ENCODE measurements at places on chromosomes 16 and 17.

- no peak for DNase-seq
Measured at GRCh38 chr16:12677502-12677901, 126.2 kb downstream of the CPPED1 start.

GRCh38 chr16:54627616-54628015, 303.0 kb upstream of the IRX5 start:
- no peak for DNase-seq

GRCh38 chr16:72985995-72986394, 61.9 kb downstream of the ZFHX3 start:
- peak; percentile 54 for DNase-seq

DNA sequence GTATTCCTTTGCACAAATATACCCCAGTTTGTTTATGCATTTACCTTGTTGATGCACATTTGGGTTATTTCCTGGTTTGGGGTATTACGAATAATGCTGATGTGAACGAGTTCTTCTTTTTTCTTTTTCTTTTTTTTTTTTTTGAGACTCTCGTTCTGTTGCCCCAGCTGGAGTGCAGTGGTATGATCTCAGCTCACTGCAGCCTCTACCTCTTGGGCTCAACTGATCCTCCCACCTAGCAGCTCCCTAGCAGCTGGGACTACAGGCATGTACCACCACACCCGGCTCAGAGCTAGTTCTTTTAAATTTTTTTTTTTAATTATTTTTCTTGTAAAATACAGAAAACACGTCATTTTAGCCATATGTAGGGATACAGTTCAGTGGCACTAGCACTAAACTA, 14.1 kb downstream of the RAB40C start:
- DNase-seq = no peak

DNA sequence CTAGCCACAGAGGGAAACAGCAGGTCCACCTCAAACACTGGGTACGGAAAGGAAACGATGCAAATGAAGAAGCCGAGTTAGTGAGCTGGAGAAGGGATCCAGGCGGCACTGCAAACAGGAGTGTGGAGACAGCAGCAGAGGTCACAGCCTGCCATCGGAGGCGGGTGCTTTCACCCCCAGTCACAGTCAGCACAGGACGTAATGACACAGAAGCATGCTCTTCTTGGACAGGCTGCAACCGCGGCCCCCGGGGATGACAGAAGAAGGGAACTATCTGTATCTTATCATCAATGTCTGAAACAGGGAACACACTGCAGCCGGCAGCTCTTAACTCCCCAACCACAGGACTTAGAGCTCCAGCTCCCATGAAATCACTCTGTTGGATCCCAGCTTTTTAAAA, 16.1 kb upstream of the SLC38A8 start:
- DNase-seq = no peak

DNA sequence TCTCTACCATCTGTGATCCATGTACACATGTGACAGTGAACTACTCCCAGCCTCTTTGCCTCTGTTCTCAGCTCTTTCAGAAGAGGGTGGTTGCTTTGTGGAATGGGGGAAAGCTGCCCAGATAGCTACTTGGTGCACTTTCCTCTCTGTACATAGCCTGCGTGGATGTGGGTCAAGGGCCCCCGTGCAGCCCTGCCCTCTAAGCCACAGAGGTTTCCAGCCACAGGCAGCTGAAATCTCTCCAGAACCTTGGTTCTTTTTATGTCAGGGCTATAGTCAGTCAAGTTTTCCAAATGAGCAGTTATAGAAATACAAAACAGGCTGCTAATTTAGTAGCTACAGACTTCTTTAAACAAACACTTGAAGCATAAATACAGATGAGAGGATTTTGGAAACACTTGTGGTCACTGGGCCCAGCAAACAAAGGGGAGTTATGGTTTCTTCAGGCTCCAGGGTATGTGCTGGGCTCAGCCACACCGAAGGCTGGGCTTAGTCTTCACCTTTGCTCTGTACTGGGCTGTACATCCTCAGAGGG, 199.7 kb upstream of the ASIC2 start:
- no peak for DNase-seq

DNA sequence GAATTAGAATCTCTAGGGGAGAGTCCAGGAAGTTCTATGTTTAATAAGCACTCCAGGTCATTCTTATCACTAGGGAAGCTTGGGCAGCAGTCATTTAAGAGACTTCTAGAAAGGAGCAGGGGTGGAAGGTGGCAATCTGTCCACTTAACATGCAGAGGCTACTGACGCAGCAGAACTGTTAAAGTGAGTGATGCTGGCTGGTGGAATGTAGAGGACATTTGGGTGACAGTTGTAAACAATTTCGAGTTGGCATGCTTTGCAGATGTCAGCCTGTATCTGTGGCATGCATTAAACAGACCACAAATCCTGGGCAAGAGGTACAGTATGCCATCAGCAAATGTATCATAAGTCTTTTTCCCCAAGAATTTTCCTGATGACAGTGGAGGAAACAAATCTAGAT, 40.5 kb upstream of the HS3ST3A1 start:
- no peak for DNase-seq

GRCh38 chr16:56628486-56629350, 3.1 kb downstream of the MT1E start:
- no peak for DNase-seq

DNA sequence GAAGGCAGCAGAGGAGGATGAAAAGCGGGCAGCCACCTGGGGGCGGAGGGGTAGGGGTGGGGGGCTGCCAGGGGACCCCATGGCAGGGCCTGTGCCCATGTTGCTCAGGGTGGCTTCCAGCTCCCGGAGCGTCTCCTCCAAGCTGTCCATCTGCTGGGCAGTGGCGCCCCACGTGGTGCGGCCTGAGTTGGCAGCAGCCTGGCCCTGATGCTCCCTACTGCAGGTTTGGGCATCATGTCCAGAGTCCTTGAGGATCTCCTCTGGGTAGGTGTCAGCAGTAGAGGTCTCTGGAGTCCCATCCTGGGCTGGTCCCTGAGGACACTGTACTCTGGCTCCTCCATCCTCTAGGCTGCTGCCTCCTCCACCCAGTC, 60.9 kb downstream of the SRCIN1 start:
- no peak for DNase-seq

GRCh38 chr16:63890081-63890480, 1231.8 kb downstream of the CDH11 start:
- no peak for DNase-seq

GRCh38 chr16:74298104-74298503, 1.5 kb downstream of the PSMD7 start:
- DNase-seq = no peak

GRCh38 chr16:13042291-13042685, 140.9 kb downstream of the SHISA9 start:
- DNase-seq = no peak

GRCh38 chr17:29069526-29070041, 26.6 kb downstream of the PIPOX start:
- no peak for DNase-seq

DNA sequence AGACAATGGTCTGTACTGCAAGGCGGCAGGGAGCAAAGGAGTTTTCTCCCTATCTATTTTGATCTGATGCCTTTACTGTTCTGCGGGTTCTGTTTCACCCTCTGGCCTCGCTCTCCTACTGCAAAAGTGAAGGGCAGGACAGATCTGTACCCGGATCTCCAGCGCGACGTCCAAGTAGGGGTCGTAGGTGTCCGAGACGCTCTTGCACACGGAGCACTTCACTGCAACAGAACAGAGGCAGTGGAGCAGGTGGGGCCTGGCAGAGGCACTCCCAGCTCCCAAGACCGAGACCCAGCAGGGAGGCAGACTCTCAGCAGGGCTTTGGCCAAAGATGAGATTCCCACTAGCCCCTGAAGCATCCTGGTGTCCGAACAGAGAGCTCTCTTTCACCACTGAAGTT, 19.8 kb downstream of the USP36 start:
- no peak for DNase-seq

DNA sequence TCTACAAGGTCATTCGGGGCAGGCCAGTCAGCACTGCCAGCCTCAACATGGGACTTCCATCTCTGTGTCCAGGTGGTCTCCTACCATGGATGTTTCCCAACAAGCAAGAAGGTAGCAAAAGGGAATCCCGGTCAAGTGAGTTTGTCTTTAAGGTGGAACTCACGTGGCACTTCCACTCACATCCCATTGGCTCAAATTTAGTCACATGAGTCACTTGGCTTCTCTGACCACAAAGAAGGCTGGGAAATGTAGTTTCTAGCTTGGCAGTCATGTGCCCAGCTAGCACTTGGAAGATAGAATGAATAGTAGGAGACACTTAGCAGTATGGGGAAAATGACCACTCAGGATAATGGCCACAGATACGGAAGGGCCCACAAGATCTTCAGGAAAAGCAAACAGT, 106.6 kb downstream of the AIPL1 start:
- no peak for DNase-seq

DNA sequence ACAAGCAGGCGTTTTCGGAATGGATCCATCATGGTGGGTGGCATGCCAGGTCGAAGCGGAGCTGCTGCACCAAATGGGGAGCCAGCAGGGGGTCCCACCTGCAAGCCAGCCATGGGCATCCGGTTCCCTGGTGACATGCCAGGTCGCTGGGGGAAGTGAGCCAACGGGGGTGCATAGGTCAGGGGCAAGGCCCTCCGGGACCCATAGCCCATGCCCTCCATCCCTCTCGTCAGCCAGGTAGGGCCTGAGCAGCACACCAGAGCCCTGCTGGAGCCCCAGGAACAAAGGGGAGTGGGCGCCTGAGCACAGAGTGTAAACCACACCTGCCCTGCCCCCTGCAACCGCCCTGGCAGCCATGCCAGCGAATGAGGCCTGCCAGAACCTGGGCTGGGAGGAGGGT, 5.0 kb downstream of the SMARCD2 start:
- DNase-seq = no peak

DNA sequence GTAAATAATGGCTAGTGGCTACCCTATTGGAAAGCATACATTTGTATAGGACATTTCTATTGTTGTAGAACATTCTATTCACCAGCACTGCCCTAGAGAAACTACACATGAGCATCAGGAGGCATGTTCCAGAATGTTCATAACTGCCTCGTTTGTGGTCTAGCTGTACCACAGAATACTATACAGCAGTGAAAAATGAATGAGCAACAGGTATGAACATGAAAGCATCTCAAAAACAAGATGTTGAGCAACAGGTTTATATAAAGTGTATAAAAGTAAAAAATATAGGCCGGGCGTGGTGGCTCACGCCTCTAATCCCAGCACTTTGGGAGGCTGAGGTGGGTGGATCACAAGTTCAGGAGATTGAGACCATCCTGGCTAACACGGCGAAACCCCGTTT, 91.7 kb downstream of the BMERB1 start:
- no peak for DNase-seq

DNA sequence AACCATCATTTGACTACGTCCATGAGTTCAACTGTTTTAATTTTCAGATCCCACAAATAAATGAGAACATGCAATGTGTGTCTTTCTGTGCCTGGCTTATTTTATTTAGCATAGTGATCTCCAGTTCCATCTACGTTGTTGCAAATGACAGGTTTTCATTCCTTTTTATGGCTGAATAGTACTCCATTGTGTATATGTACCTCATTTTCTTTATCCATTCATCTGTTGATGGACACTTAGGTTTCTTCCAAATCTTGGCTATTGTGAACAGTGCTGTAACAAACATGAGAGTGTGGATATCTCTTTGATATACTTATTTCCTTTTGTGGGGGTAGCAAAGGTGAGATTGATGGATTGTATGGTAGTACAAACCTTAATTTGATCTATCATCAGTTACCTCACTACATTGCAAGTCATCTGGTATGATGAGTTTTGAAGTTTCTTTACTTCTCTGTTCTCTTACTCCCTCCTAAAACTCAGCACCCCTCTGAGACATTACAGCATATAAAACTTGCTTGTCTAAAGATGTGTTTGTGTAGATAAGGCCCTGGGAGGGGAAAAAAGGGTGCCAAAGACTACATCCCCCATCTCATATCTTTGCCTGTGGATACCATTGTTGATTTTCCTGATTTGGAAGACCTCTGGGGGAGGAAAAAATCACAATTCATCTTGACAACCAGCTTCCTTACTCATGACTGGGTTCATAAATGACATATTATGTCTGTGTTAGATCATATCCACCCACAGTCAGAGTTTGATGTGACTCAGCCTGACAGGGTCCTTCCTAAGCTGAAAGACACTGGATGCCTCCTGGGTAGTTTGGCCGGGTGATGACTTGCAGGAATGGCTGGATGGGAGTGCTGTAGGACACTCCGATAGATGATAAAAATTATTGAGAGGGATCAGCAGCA, 47.6 kb downstream of the ABCA9 start:
- no peak for DNase-seq

GRCh38 chr17:39808409-39808997, 55.6 kb downstream of the IKZF3 start:
- no peak for DNase-seq

DNA sequence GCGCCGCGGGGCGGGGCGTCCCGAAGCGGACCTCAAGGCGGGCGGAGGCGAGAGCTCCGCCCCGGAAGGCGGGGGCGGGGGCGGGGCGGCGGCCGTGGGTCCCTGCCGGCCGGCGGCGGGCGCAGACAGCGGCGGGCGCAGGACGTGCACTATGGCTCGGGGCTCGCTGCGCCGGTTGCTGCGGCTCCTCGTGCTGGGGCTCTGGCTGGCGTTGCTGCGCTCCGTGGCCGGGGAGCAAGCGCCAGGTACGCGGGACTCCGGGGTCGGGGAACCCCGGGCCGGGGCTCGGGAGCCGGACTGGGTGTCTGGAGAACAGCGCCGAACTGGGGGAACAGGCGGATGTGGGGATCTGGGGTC, at the start of gene TNFRSF12A:
TNFRSF12A (plus strand) TSS at position 122 of the 357 bp plus-strand sequence; CDS start at position 152, 30 bp downstream.
- DNase-seq = peak; percentile 61

DNA sequence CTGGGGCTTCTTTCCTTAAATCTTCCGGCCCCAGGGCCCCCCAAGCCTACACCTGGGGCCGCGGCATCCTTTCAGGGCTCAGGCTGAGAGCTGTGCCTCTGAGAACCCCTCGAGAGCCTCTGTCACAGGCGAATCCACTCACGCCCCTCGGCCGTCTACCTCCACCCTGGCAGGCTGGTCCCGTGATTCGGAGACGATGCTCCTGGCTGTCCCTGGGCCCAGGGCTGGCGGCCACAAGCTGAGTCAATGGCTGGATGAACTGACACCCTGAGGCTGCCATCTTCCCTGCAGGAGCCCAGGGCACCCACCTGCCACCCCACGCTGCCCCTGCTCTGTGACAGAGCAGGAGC, 4.4 kb downstream of the TEPSIN start:
- no peak for DNase-seq
